Activated gamma-delta T cell treated with Interleukin-2 at 50 U/mL for 16 hours (primary cell): ENCODE measurements at places on chromosomes 11 and 22.
A peak's percentile ranks its signal among the peaks of the same experiment; 100 is the strongest.

- no peak for DNase-seq
Observed at GRCh38 chr11:27520226-27520625, 13.7 kb upstream of the LIN7C start.

- DNase-seq = no peak
Observed at GRCh38 chr22:30336752-30337460, 10.2 kb upstream of the TBC1D10A start.

DNA sequence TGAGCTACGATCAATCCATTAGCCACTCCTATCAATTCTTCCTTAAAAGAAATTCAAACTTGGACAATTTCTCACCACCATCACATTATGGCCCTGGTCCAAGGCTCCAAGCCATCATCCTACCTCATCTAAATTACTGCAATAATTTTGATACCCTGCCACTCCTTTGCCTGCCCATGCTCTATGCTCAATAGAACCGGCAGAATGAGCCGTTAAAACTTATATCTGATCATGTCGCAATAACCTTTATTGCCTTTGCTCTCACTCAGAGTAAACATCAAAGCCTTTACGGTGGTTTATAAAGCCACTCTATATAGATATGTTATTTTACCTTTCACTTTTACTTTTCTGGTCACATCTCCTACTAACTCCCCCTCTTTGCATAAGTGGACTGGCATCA, 2392.1 kb upstream of the RAG2 start:
- DNase-seq = no peak

GRCh38 chr22:49884503-49885260, 31.0 kb downstream of the ZBED4 start:
- DNase-seq = no peak

- no peak for DNase-seq
Observed at GRCh38 chr11:45021692-45022141, 71.0 kb upstream of the TP53I11 start.

DNA sequence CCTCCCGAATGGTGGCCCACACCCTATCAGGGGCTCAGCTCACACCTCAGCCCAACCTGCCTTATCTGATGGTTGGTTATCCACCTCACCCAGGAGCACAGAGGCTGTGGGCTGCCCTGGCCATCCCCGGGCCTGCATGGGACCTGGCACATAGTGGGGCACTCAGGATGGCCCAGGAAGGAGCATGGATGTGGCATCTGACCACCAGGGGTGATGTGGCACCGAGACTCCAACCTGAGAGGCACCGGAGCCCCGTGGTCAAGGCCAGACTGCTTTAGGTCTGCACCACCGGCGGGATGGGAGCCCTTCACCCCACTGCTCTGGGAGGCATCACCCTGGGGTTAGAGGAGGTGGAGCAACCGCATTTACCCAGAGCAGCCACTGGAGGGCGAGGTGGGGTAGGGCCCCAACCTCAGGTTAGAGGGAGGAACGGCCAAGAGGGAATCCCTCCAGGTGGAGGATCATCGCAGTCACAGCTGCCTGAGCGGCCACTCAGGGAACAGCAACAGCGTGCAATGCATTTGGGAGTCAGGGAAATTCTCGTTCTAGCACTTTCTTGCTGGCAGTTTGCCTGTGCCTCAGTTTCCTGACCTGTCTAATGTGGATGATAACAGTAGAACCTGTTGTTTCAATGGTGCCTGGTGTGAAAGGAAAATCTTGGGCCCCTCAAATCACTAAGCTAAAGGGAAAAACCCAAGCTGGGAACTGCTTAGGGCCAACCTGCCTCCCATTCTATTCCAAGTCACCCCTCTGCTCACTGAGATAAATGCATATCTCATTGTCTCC, 52.9 kb upstream of the CARS1 start:
- peak; percentile 42 for DNase-seq

- no peak for DNase-seq
Observed at GRCh38 chr22:46726986-46727317, 11.1 kb downstream of the CERK start.

GRCh38 chr11:103699216-103699615, 337.2 kb upstream of the DDI1 start:
- no peak for DNase-seq

GRCh38 chr11:35277827-35278226, 138.9 kb downstream of the CD44 start:
- DNase-seq = no peak

- no peak for DNase-seq
Observed at GRCh38 chr22:39130892-39131855, 21.3 kb downstream of the CBX7 start.

DNA sequence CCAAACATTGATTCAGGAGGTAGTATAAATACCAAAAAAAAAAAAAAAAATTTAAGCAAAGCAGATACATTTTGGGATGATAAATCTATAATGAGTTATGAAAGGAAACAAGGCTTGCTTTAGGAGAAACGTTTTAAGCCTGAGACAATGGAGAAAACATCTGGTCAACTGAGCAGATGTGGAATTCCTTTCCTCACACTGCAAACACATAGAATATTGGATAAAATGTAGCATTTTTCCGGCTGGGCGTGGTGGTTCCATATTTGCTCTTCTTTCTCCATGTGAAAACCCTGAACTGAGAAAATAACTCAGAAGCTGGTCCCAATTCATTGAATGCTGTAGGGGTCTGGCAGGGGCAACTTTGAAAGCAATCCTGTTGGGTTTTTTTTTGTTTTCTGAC, 33.9 kb downstream of the ENDOD1 start:
- DNase-seq = no peak

DNA sequence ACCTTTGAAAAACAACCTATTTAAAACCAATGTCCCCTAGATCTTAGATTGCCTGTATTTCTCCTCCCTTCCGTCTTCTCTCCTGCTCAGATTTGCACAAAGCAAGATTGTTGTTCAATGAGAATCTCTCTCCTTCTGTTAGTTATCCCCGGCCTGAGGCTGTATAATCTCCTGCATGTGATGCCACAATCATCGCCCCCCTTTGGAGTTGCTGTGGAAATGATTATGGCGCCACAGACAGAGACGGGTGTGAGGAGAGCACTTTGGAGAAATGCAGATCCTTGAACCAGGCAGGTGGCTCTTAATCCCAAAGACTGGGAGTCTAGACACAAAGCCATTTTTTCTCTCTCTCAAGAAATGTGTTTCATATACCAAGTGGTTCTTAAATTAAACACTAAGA, 941.3 kb downstream of the OPCML start:
- DNase-seq = no peak

GRCh38 chr11:13364388-13364787, 86.8 kb downstream of the BMAL1 start:
- no peak for DNase-seq

DNA sequence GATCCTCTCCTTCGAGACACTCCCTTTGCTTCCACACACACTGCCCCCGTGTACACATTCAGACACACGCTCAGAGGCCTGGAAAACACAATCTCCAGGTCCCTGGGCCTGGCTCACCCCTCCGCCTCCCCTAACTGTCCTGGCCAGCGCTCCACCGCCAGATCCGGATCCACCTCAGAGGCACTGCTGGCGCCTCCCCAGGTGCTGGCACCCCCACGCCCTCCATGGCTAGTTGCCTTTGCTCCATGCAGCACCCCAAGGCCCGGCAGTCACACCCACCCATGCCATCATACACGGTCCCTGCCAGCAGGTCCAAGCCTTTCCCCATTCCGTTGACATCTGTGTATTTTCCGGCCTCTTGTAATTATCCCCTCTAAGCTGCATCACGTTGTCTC, 11.1 kb downstream of the SPTBN2 start:
- DNase-seq = no peak

DNA sequence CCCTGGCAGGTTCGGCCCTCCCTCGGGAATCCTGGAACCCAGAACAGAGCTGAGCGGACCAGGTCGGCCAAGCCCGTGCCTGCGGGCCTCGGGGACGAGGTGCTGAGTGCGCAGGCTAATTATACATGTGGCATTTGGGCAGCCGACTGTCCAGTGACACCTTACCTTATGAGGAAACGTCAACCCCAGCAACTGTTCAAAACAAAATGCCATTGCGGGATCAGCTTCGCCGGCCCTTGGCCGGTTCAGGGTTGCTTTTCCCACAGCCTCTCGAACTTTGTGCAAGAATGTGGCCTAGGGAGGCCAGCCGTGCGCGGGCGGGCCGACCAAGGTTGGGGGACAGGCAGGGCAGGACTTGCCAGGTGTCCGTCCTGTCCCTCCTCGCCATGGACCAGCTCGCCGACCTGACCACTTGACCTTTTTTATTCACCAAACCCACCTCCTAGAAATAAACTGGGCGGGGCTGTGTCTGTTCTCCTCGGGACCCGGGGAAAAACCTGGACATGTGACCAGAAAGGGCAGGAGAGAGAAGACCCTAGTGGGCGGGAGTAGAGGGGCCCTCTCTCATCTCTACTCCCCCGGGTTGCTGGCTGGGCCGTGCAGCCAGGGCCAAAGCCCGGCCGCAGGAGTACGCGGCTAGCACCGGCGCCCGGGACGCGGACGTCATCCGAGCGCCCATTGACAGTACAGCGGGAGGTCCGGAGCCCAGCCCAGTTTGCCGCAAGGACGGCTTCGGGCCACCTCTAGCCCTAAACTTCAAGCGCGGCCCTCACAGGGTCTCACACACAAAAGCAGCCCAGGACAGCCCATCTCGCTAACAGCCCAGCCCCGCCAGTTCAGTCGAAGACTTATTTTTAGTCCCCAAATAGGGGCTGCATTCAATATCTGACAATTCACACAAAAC, 134.3 kb upstream of the C11orf58 start:
- DNase-seq = no peak

- no peak for DNase-seq
Observed at GRCh38 chr11:69215784-69216415, 60.2 kb downstream of the SMIM38 start.

DNA sequence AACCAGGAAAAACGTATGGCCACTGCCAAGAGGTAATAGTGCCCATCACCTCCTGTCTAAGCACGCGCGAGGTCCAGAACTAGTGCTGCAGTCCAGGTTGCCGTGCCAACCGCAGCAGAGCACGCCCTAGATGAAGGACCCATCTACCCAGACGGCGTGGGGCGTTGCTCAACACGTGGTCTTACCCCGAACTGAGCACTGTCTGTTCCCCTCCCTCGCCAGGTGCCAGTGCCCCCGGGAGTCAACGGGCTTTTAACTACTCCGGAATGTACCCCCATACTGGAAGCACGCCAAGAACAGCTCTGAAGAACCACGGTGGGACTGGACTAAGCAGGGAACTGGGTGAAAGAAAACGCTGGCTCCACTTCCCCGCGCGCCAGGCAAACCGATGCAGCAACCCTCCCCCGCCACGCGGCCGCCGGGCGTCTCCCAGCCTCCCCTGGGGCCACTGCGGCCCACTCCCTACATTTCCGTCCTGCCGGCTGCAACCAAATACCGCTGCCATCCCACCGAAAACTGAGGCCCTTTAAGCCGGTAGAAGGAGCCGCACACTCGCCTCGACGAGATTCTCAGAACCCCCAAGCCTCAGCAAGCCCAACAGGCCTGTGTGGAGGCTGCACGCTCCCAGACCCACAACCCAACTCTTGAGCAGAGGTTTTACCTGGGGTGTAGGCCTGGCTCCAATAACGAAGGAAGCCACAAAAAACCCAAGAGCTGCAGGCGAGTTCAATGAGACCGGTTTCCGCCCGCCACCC, at the start of gene HSPA8:
Gene HSPA8, minus strand, starts transcription at position 734 of the 755 bp plus-strand sequence. CDS start 812 bp downstream, outside the sequence.
- DNase-seq = peak; percentile 66

GRCh38 chr11:73141031-73141308, 1.1 kb downstream of the FCHSD2 start:
- no peak for DNase-seq

GRCh38 chr11:123301696-123302400, 106.8 kb upstream of the CLMP start:
- DNase-seq = peak; percentile 58

- no peak for DNase-seq
Observed at GRCh38 chr11:104054911-104055529, 18.6 kb downstream of the DDI1 start.

- peak; percentile 27 for DNase-seq
Observed at GRCh38 chr11:35013514-35014233, 97.3 kb downstream of the PDHX start.

- DNase-seq = no peak
Observed at GRCh38 chr22:33919391-33920196, 682 bp downstream of the LARGE1 start.

DNA sequence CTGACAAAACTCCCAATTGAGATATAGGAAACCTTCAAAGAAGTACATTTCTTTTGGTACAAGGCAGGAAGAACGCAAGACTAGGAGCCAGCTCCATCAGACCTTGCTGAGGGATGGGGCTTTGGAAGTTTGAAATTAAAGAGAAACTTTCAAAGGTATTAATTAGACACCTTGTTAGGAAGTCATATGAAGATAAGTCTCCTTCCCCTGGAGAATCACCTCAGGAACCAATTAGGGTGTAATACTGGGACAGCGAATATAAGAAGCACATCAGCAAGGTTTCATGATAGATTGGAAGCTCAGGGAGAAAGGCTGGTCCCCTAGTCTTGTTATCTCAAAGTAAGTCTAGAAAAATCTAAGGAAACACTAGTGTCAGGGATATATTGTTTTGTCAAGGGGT, at the start of gene OR9Q2:
Gene OR9Q2, plus strand, starts transcription at position 301 of the 400 bp plus-strand sequence. CDS start 1,421 bp downstream, outside the sequence.
- no peak for DNase-seq

DNA sequence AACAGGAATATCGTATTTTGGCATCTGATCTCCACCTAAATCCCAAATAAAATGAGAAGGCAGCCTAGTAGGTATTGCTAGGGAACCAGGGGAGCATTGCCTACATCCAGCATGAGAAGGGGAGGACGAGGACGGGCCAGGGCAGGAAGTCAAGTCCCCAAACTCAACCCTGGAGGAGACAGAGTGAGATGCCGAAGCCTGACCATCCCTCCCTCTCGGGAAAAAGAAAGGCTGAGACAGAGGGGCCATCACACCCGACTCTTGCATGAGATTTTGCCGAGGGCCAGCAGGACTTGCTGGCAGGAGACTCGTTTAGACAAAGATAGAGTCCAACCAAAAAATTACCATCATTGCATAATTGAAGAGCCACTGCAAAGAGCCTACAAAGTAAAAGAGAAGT, 50.2 kb upstream of the SPATA19 start:
- no peak for DNase-seq

- no peak for DNase-seq
Observed at GRCh38 chr22:45934659-45935341, 42.2 kb downstream of the WNT7B start.

GRCh38 chr11:45272701-45273100, 13.4 kb downstream of the SYT13 start:
- no peak for DNase-seq

DNA sequence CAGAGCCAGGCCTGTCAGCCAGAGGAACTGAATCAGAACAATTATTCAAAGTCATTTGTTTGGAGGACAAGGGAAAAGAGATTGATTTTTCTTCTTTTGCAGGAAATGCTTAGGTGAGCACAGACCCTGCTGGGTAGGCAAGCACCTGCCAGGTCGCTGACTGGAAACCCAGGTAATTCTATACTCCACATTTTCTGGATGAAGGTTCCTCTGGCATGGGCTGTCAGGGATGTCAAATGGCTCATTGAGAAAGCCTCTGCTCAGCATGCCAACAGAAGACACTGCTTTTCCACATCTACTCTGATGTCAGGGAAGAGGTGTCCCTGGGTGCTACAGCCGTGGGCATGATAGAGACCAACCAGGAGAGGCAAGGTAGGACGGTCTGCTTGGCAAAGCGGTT, 166.7 kb upstream of the SYN3 start:
- DNase-seq = no peak

DNA sequence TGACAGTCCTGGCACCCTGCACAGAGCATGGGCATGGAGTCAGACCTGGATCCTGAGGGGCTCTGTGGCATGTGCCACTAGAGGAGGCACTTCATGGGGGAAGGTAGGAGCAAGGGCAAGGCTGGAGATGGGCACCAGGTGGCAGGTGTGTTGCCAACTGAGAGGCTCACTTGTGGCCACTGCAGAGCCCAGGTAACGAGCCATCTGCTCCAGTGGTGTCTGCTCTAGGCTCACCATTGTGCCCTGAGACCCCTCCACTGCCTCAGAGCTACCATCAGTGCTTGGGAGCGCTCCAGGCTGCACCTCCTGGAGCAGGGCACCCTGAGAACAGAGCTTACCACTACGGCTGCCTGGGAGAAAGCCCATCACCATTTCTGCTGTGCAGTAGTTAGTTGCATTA, 1.3 kb upstream of the ZDHHC8 start:
- no peak for DNase-seq
